Non-pigmented ciliary epithelial cell (primary cell): ENCODE measurements at places on chromosomes 5 and 9.

DNA sequence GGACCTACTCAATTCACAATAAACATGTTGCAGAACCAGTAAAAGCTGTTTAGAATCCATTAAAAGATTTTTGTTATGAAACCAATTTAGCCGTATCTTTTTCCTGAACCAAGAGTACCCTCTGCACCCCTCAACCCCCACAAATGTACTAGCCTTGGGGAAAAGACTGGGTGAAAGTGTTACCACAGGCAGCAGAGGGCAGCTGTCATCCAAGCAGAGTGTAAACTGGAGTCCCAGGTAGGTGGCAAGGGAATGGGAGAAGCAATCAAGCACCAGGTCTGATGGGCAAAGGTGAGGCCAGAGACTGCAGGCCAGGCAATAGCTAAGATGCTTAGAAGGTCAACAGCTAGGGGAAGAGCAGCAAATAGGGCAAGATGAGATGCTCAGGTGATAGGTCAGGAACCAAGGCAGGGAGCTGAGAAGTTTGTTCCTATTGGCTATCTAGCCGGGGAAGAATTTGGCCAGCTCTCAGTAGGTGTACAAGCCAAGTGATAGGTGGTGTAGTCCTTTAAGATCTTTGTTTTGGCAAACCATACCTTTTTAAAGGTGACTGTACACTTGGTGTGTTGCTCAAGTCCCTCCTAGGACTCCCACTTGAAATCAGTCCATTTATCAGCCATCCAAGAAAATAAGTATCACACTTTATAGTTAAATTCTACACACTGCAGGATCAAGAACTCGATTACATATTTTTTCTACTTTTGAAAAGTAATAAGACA, 77.8 kb upstream of the CCDC112 start:
- no peak for DNase-seq

DNA sequence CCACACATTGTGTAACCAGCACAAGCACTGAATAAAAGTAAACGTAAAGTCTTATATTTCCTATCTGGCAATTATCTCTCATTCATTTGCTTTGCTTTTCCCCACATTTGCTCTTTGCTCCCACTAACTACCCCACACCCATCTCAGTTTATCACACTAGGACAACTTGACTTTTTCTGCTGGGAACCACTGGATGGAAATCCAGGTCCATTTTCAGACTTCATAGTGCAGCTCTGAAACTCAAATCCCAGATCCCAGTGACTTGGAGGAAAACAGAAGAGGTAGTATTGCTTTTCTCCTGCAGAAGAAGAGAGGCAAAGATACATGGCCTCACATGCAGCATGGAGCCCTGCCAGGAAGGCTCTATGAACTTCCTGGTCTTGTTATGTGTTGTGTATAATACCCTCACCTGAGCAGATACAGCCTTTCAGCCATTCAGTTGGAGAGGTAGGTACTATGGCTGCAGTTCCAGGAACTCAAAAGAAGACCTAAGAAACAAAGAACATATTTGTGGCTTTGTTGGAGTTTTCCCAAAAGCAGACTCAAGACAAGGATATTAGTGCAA, 90.0 kb upstream of the NIPBL start:
- DNase-seq = no peak

DNA sequence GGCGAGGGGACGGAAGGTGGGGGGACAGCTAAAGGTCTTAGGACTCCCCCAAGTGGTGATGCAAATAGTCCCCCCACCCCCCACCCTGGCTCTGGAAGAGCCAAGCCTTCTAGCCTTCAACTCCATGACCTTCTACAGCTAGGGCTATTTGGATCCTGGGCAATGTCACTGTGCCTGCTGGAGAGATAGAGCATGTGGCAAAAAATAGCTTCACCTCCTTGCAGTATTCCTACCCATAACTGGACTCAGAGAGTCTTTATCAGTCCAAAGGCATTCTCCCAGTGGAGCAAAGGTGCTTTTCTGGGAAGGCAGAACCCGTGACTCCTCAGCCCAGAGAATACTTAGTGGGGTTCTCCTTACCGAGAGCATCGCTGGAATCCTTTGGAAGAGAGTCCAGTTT, 48.9 kb upstream of the PPARGC1B start:
- DNase-seq = no peak

- DNase-seq = no peak
Measured at GRCh38 chr5:34452170-34452828, 203.8 kb upstream of the RAI14 start.

DNA sequence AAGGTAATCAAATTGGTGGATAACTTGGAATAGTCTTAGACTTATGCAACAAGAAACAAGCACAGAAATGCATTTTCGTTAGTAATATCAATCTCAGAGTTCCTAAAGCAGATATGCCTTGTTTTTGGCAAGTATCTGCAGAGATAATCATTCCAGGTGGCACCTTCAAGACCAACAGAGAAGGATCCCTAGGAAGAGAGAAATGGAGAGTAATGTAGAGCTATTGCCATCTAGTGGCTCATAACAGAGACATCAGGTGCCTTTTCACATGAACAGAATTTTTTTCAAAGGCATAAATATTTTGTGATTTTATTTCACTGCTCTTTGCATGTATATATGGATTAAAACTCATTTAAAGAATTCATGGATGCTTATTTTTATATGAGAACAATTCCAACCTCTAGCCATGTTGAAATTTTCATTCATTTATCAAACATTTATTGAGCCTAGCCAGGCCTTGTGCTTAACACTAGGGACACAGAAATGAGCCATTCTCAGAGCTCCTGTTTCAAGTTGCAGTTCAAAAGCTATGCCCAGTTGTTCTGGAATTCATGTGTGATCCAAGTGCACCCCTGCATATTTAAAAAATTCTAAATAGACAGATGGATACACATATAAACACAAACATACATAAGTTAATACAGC, 117.5 kb upstream of the OR13F1 start:
- DNase-seq = no peak

GRCh38 chr5:101278011-101278687, 375.1 kb upstream of the ST8SIA4 start:
- no peak for DNase-seq

GRCh38 chr5:51001227-51001923, 334.9 kb downstream of the PARP8 start:
- DNase-seq = no peak

DNA sequence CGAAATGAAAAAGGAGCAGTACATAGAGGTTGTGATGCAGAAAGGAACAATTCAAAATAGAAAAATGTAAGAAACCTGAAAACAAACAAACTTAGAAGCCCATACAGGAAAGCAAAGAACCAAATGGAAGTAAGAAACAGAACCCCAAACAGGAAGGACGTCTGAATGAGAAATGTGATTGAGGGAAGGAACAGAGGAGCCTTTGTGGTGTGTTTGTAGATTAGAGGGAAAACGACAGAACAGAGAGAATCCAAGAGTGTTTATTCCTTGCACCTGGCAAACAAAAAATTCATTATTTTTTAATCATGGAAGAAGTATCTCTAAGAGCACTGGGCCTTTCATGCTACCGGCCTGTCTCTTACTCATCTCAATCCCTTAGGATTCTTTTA, 67.8 kb upstream of the ZSWIM6 start:
- DNase-seq = no peak
